ENCODE measurements at places on chromosomes 11 and 22.
A peak's percentile ranks its signal among the peaks of the same experiment; 100 is the strongest.

DNA sequence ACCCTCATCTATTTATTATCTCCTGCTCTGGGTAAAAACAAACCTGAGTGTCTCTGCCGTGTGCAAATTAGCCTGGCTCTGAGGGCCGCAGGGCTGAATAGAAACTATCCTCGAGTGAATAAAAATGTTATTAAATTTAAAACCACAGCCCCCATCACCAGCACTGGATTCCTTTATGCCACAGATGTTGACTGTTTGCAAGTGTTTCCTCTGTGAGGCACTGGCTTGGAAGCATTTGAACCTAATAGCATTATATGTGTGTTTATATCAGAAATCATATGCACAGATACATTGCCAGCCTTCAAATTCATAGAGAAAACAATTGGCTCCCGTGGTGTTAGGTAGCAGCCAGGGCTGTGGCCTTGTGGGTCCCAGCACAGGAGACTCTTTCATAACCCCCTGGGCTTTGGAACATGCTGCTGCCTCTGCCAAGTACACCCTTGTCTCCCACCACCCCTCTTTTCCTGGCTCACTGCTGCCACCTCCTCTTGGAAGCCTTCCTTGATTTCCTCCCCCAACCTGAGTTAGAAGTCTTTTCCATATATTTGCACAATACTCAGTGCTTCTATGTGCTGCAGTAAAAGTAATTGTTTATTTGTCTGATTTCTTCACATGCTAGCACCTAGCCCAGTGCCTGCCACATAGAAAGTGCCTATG is 294.4 kb downstream of the DDX10 start:
- DNase-seq: no peak

GRCh38 chr11:111376181-111376871 is 2.7 kb downstream of the POU2AF1 start:
- no peak for DNase-seq

- DNase-seq: no peak
These were observed 8.0 kb downstream of the CDPF1 start for GRCh38 chr22:46242076-46242475.

DNA sequence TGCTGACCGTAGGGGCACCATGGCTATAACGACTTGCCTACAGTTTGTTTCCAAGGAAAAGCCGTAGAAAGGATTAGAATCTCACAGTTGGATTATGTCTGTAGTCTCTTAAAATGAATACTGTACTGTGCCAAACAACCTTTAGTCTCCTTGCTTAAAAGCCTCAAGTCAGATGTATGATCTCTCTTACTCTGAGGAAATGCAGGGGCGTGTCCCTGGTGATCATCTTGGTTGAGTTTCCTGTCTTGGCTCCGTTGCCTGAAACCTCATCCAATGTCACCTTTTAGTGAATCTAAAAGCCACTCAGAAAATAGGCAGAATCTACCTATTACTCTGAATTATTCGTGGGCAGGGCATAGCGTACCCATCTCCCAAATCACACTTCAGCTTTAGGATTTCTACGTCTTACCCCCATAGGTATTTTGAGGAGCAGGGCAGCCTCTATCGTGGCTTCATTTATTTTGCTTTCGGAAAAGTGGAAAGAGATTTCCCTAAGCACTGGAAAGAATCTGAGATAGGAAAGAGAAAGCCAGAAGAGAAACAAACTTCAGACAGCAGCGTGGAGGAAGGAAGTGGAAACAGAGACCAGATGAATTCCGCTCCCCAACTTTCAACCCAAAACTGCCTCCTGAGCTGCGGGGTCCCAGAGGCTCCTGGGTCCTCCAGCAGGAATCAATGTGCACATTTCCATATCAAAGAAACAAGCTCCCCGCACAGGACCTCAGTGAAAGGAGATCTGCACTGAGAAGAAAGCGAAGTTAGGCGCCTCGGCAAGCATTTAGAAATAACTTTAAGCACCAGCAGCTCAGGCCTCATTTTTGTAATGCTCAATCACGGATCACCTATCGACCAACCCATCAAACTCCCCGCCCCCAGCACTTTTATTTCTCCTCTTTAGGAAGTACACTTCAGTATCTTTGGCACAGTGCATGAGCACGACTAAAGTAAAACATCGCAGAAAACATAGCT is 245.8 kb downstream of the ETS1 start:
- DNase-seq: no peak

- DNase-seq: no peak
These were observed 25.5 kb downstream of the TMEM123 start for GRCh38 chr11:102427068-102427467.

DNA sequence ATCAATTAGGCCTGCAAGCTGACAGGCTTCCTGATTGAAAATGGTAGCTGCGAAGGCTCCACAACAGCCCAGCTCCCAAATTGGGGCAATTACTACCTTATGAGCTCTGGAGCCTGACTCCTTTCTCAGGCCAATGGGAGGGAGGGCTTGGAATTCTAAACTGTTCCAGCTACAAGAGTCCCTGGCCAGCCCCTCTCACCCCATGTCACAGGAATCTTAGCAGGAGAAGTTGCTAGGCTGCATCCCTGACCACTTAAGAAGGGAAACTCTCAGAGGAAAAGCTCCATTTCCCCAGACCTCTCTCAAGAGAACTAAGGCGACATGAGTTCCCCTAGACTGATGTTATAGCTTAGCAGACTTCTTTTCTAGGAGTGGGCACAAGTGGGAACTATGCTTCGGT is 4.9 kb downstream of the LRP4 start:
- DNase-seq: no peak

DNA sequence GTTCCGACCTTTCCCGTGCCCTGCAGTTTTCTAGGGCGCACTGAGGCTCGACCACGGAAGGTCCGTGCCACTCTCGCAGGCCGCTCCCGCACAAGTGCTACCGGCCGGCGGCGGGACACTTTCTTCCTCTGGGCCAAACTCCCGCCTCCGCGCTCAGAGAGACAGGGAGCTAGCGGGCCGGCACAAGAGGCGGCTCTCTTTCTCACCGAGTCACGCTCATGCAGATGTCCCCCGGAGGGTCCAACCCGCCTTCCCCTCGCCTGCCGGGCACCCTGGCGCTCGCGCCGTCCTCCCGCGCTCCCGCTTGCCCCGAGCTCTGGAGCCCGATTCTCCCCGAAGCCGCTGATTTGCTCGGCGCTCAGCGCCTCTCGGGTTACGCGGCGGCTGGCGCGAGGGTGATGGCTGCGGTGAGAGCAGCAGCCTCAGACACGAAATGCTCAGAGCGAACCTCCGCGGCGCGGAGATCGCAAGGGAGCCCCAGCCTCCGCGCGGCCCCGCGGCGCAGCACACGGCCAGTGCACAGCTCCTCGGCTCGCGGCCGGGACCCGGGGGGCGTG is 1.0 kb downstream of the LMO1 start:
- DNase-seq: no peak

DNA sequence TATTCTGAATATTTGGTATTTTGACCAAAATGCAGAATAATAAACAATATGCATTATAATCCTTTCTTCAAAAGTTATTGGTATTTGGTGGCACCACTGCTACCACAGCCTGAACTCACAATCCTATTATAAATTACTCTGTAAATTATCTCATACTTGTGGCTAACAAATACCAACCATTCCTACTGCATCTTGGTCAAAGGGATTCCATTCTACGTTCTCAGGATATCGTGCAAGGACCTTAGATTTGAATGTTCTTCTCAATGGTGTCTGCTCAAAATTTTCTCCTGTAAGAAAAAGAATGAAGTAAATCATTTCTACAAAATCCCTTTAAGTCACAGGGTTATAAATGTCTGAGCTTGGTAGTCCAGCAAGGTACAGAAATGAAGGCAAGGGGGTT is 58.7 kb downstream of the DENND5A start:
- no peak for DNase-seq

- no peak for DNase-seq
These were observed 4.5 kb downstream of the SHISA8 start for GRCh38 chr22:41910050-41911000.

DNA sequence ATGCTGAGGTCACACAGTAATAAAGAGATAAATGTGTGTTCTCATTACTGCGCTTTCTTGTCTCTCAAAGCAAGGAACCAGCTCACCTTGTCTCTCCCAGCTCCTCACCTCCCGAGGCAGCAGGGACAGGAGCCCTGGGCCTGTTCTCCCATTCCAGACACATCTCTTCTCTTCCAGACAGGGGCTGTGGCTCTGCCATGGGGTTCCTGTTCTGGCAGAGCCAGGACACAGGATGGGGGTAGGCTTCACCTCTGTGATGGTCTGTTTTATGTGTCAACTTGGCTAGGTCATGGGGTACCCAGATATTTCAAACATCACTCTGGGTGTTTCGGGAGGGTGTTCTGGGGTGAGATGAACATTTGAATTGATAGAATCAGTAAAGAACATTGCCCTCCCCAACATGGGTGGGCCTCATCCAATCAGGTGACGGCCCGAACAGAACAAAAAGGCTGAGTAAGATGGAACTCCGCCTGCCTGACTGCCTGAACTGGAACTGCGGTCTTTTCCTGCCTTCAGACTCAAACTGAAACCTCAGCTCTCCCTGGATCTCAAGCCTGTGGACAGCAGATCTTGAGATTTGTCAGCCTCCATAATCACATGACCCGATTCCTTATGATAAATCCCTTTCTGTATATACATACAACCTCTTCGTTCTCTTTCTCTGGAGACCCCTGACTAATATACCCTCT is 2.0 kb upstream of the VSIG10L2 start:
- DNase-seq: no peak

DNA sequence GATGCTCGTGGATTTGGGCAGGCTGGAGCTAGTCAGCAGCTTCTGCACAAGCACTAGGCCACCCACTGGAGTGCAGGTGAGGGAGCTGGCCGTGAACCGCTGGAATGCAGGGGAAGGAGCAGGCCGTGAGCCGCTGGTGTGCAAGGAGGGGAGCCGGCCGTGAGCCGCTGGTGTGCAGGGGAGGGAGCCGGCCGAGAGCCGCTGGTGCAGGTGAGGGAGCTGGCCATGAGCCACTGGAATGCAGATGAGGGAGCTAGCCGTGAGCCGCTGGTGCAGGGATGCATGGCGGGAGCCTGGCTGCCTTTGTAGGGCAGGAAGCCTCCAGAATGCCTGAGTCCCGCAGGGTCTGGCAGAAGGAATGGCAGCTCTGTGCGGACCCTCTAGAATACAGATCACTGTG is 4220.0 kb upstream of the OR11H1 start:
- no peak for DNase-seq

GRCh38 chr11:122340607-122341290 is 224.7 kb upstream of the BLID start:
- no peak for DNase-seq

DNA sequence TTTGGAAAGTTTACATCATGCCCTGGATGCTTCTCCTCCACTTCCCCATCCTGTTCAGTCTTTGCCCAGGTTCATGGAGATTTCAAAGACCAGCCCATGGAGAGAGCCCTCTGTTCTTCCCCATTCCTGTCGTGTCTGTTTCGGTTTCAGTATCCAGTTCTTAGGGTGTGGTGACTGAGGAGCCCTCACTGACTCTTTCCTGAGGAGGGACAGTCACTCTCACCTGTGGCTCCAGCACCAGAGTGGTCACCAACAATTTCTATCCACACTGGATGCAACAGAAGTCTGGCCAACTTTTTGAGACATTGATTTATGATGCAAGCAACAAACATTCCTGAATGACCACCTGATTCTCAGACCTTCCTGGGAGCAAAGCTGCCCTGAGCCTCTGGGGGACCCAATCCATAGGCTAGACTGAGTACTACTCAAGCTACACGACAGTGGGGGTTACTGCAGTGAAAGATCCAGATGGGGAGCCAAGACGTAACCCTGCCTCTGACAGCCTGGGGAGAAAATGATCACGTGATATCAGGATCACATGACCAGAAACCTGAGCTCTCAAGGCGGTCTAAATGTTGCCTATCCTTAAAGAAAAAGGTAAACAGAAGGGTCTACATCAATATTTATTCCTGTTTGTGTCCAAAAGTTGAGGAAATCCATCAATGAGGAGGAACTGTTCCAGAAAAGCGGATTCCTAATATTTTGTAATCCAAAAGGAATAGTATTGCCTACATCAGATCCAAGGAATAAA is 76.2 kb upstream of the VPREB1 start:
- peak; percentile 2 for DNase-seq

DNA sequence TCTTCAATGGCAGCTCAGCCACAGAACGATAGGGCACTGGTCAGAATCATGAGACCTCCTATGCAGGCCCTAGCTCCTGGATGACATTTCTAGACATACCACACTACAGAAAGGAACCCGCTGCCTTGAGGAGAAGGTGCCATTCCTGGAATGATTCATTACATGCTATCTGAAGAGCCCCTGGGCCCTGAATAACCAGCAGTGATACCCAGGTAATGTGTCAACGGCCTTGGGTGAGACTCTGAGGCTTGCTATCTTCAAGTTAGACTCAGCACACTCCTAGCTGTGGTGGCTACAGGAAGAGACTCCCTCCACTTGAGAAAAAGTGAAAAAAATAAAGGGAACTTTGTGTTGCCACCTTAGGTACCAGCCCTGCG is 161.2 kb upstream of the GRIA4 start:
- DNase-seq: no peak

DNA sequence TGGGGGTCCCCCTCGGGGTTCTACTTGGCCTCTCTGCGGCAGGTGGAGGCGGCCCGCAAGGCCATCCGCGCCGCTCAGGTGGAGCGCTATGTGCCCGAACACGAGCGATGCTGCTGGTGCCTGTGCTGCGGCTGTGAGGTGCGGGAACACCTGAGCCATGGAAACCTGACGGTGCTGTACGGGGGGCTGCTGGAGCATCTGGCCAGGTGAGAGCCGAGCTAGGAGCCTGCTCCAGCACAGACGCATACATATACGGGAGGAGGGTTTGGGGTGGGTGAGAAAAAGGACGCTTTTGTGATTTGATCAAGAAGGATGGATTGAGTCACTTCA is 415 bp downstream of the CENATAC start:
- no peak for DNase-seq

DNA sequence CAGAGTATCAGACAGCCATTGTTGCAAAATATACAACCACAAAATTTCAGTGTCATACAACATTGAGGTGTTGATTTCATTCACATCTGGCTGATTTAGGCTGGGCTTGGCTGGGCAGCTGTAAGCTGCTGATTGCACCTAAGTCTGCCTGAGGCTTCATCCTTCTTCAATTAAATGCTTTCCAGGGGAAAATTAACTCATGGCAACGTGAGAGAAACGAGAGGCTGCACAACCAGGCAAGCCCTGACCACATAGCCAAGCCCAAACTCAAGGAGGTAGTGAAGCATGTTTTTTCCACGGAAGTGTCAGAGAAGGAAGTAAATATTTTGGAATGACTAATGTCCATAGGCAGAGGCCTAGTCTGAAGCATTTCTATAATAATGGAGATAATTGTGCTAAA is 273.8 kb upstream of the ZC3H12C start:
- DNase-seq: no peak

DNA sequence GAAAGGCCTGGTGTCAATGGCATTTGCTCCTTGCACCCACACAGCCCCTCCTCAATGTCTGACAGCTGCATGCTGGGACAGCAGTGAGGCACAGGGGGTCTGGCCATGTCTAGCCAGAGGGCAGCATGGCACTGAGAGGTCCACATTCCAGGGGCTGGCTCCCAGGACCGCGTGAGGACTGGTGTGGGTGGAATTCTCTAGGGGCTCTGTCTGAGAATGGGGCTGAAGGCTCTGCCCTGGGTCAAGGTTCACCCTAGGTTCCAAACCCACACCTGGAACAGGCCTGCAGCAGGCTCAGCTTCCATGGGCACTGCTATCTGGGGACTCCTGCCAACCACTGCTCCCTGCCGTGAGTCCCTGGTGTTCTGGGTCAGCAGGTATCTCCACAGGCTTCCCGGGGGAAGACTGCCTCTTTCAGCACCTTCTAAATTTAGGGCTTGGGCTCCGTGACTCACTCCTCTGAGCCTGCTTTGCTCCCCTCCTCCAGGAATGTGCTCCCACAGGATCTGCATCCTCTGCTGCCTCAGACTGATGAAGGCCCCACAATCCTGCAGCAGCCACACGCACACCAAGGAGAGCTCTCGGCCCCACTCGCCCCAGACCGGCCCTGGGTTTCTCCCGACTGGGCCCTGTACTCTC is 4.2 kb downstream of the STARD10 start:
- DNase-seq: no peak

Measured in stimulated activated CD4-positive, alpha-beta T cell treated with anti-CD3 and anti-CD28 coated beads, Interleukin-2, amount 100 ng/mL, for 4 hours (primary cell).